Fibroblast of skin of left quadriceps (primary cell): ENCODE measurements at places on chromosomes 16 and 17.

DNA sequence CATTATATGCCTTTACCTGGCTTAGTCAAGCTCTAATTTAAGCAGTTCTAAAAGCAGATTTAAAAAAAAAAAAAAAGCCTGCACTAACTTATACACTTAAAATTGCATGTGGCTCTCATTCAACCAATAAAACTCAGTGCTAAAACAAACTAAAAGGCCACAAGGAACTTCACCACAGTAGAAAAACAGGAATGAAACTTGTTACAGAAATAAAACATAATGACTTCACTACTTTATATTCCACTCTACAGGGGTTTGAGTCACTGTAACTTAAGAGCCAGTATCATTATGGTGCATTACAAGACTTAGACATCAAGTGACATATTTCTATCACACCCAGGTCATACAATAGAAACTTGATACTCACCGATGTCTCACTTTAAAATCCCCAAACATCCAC lies 11.1 kb downstream of the CA10 start:
- no peak for DNase-seq

DNA sequence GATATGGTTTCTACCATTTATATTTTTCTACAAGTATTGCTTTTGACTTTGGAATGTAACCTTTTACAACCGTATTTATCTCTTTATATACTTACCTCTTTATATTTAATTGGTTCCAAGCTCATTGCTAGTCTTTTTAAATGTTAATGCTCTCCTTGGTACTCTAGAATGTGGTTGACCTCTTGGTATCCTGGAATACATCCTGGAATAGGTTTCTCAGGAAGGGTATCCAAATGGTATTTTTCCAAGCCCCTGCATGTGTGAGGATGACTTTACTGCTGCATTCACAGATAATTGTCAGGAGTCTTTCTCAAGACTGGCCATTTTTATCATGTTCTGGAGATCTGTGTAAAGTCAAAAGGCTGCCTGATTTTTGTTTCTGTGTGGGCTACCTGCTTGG lies 30.2 kb downstream of the DNAH17 start:
- DNase-seq, result no peak

GRCh38 chr17:31431852-31432658 lies 40.6 kb downstream of the RAB11FIP4 start:
- DNase-seq, result no peak

DNA sequence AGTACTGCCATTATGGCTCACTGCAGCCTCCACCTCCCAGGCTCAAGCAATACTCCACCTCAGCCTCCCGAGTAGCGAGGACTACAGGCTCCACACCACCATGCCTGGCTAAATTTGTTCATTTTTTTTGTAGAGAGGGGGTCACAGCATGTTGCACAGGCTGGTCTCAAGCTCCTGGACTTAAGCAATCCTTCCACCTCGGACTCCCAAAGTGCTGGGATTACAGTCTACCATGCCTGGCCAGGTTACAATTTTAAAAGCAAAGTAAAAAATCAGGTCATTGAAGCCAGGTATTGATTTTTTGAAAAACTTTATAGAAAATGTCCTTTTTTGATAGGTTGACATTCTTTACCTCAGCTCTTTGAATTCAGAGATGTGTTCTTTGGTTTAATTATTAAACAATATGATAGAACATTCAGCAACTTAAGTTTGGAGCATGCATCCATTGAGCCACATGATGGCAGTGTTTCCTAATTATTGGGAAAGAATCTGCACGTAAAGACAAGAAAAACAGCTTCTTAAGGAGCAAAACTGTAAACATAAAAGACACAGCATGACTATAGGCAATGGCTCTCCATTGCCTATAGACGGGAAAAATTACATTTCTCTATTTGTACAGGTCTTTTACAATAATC lies 1.7 kb upstream of the SLC16A11 start:
- DNase-seq, result peak; percentile 62

GRCh38 chr17:82492643-82493225 lies 26.8 kb upstream of the FOXK2 start:
- no peak for DNase-seq

DNA sequence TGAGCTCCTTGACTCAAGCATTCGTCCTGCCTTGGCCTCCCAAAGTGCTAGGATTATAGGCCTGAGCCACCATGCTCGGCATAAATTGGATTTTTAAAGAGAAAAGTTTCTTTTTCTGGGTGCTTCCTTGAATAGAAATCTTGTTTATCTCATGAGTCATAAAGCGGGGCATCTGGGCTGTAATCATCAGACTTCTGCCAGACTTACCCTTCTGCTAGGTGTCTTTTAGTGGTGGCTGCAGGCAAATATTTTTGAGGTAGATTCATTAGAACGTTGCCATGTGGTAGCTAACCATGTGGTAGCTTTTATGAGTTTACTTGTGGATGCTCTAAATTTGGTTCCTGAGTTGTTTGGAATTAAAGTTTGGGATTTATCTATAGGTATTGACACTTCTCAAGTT lies 13.4 kb downstream of the PGS1 start:
- DNase-seq, result no peak
